Panc1 (cell line): ENCODE measurements at places on chromosomes 3 and 15.

DNA sequence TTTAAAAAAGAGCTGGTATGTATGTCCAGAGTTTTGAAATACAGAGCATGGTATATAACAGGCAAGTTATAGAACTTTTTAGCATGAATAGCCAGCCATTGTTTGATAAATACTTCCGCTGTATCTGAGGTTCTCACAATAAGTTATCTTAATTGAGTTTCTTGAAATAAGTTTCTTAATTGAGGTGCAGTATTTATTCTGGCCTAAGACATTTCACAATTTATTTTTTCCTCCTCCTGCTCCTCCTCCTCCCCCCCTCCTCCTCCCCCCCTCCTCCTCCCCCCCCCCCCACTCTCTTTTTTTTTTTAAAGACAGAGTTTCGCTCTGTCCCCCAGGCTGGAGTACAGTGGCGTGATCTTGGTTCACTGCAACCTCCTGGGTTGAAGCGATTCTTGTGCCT, 83.4 kb downstream of the VPS8 start:
- no peak for DNase-seq

DNA sequence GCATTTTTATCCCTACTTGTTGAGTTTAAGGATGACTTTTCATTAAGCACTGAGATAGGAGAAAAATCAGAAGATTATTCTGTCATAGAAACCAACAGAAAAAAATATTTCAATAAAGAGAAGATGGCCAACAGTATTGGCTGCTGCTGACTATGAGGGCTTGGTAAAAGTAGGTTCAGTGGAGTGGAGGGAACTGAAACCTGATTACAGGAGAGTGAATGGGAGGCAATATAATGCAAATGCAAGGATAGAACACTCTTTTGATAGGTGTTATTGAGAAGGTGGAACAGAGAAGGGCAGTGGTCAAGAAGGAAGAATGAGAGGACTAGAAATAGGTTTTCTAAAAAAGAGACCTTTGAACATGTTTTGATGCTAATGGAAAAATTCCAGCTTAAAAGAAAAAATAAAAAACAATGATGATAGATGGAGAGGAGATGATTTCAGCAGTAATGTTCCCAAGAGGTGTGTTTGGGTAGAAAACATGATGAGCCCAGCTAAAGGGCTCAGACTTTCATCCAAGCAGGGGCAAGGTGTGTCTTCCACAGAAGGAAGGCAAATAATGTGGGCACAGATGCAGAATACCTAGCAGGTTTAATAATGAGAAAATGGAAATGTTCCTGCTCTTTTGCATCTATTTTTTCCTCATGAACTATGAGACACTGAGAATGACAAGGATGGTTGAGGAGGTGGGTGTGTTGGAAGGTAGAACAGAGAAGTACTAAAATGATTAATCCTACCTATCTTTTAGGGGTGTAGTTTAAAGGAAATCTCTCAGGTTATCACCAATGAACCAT, 397.9 kb upstream of the GOLIM4 start:
- DNase-seq: no peak

- no peak for DNase-seq
Measured at GRCh38 chr3:10259798-10260197, 11.5 kb downstream of the TATDN2 start.

GRCh38 chr3:108946292-108947285, 7.1 kb downstream of the GUCA1C start:
- no peak for DNase-seq

- DNase-seq: no peak
Measured at GRCh38 chr3:62436785-62437184, 63.4 kb upstream of the FEZF2 start.

DNA sequence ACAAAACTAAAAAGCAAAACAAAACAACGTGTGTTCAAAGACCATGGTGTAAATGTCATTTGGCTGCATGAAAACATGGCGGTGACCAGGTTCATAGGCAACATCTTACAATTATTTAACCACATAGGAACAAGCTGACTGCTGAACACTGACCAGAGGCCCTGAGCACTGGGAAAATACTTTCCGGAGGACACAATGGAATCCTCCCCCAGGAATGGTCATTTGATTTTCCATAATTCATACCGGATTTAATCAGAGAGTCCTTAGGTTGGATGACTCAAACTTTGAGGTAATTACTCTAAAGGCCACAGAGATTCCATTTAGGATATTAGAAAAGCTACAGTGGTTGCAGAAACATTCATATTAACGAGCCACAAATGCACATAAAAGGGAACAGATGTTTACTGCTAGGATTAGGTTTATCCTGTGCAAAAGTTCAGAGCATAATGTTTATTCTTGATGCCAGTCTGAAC, 254.7 kb downstream of the NR1D2 start:
- no peak for DNase-seq

GRCh38 chr3:133491481-133492059, 81.9 kb upstream of the CDV3 start:
- no peak for DNase-seq

DNA sequence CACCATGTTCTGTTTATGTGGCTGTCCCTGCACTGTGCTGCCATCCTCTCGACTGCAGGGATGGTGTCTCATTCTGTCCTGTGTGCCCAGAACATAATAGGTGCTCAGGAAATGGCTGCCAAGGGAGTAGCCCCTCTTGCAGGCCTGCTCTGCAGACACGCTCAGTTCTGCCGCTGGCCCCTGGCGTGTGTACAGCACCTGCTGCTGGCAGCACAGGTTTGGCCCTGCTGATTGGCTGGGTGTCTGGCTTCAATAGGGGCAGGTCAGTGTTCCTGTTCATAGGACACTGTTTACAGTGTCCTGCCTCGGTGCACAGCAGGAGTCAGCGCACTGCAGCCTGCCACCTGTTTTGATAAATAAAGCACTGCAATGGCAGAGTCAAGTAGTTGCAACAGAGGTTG, 146.9 kb downstream of the DNAJB8 start:
- no peak for DNase-seq

DNA sequence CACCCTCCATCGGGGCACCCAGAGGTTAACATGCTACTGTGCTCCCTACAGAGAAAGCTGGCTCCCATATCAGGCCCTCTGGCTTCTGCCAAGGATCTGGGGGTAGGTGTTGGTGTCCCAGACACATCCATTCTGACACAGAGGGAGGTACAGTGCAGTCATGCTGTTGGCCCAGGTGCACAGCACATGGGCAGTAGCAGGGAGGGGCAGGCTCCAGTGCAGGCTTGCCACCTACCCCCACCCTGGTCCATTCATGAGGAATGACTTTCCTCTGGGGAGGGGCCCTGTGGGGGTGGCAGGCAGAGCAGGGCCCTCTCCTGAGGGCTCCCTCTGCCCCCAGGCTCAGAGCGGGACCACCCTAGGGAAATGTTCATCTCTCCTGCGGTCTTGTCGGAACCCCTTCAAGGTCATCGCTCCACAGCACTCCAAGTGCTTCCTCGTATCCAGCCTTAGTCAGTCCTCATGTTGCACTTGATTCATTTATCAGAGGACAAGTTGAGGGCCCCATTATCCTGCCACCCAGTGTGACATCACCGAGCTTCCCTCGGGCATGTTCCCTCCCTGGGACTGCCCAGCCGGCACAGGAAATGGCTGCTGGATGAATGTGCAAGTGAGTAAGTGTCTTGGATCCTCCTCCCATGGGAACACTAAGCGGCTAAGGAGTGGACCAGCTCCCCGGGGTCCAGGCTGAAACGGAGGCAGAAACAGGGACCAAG, 10.0 kb downstream of the DUSP7 start:
- no peak for DNase-seq

DNA sequence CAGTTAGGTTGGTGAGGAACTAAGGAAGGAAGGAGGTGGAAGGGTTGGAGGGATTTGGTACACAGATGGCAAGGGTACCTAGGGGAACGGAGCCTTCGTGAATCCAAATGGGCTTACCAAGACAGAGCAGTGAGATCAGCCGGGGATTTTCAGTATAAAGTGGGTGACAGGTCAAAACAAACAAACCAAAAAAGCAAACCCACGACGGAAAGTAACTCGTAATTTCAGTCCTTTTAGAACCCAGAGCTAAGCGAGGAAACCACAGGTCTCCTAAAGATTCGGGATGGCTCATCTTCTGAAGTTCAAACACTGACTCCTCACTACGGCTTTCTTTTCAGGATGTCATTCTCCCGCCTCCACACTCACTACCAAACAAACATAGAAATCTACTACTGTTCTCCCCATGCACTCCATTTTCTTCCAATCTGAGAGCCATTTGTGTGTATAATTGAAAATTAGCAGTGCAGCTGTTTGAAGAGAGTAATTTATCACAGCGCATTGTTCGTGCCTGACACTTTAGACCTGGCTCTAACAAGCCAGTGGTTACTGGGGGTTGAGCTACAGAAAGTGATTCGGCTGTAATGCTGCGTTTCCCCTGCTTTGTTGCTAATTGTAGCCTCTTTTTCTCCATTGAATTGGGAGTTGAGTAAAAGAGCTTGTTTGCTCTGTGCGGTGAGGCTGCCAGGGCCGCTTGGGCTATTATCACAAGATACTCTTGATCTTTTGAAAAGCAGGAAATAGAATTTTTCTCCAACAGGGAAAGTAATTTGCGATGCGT, 64.7 kb upstream of the CCDC39 start:
- DNase-seq: no peak

- DNase-seq: no peak
Measured at GRCh38 chr3:195812366-195812765, 637 bp upstream of the MUC4 start.

DNA sequence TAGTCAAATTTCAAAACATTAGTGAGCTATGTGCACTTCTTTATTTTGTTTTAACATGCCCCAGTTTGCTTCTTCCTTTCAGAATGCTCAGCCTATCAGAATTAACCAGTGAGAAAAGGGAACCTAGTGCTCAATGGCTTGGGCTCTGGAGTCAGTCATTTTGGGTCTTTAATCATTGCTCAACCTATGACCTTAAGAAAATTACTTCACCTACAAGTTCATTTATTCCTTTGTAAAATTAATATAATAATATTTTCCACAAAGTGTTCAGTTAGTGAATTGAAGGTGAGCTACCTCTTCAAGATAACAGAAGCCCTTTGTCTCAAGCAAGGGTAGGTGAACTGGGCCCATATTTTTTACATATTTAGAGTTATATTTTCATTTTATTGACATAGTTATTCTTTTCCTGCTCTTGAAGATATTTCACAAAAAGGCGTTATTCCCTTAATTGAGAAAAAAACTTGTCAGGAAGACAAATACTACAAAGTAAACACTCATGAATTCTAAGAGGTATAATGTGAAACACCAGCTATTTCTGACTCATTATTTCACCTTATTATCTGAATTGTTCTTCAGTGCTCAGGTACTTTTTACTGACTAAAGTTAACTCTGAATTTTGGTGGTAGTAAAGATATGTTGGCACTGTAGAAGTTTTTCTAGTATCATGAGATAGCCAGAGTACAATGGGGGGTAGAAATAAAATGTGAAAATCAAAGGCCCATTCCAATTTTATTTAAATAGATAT, 415.5 kb downstream of the NAALADL2 start:
- no peak for DNase-seq

DNA sequence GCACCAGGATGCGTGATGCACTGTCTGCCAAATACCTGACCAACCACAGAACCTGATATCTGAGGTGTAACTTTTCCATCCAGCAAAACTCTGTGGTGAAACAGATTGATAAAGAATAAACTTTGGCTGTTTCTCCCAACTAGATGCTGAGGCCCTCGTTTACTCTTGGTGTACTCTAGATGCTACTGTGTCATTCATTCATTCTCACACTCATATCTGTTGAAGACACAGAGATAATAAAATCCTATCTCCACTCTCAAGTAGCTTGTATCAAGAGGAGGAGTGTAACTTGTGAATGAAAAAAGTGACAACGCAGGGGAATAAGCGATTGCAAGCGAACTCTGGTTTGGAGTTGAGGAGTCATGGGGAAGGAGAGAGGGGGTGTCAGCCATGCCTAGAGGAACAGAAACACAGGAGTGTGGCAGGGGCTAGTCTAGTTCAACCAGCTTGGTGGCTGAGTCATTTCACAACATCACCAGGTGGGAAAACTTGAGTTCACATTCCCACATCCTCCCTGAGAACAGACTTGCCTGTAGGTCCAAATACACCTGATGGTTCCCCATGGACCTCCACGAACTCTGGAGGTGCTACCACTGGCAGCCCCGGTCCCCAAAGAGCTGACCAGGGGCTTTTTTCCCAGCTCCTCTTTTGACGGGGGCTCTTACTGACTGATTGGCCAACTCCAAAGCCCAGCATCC, 73.3 kb upstream of the SNRK start:
- no peak for DNase-seq

DNA sequence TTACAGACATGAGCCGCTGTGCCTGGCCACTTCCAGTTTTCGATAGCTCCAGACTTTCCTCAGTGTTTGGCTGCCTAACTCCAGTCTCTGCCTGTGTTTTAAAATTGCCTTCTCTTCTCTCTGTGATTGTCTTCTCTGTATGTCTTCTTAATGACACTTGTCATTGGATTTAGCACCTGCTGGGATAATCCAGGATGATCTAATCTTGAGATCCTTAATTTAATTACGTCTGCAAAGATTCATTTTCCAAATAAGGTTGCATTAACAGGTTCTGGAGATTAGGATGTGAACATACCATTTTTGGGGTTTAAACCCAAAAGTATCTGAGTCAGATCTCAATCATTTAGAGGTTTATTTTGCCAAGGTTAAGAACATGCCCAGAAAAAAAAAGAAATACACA, 222.2 kb upstream of the PDZRN3 start:
- DNase-seq: no peak

DNA sequence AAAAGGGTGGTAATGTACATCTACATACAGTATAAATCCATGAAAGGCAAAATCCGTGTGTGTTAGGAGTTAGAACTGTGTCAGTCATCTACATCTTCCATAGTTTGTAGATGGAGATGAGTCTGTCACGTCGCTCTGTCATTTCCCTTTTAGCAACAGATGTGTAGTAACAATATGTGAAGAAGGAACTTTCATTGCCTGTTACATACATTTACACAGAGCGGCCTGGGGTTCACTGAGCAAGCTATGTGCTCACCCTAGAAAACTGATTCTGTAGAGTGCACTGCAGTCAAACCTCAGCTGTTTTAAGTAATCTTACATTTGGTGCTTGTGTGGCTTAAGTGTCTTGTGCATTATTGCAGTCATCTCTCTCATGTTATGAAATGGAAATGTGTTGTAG, 41.6 kb upstream of the AP3B2 start:
- DNase-seq: no peak

DNA sequence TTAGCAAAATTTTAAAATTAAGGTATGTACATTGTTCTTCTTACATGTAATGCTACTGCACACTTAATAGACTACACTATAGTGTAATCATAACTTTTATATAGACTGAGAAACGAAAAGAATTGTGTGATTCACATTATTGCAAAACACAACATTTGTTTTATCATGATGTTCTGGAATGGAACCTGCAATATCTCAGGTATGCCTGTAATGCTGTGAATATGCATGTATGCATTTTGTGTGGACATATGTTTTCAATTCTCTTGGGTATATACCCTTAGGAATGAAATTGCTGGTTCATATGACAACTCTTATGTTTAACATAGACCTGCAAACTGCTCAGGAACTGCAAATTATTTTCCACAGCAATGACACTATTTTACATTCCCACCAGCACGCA, 38.6 kb upstream of the TJP1 start:
- no peak for DNase-seq
